ENCODE measurements at places on chromosomes 2 and 18. TPM values are rescaled to one million over a fixed set of nuclear protein-coding genes. Genes with fewer than 3 reads are reported as not detected.

The PHOSPHO2 gene
- 3.6 TPM for total RNA-seq

The NOSTRIN gene
- total RNA-seq: 57.5 TPM

The MYO1B gene
- 286 TPM for total RNA-seq

The SERPINB10 gene
- 0.63 TPM for total RNA-seq

The ELOA2 gene
- total RNA-seq: not detected

The VSNL1 gene
- 6.9 TPM for total RNA-seq

The TRIB2 gene
- 83.6 TPM for total RNA-seq

The MC2R gene
- not detected for total RNA-seq

The FSHR gene
- not detected for total RNA-seq

The PLGLB2 gene
- 0.61 TPM for total RNA-seq

The DRC1 gene
- 12.2 TPM for total RNA-seq

- H3K4me3 ChIP-seq: no peak overlapping the region
- H3K4me1 ChIP-seq: peaks cover 5% of the 10 kb centered on the region
- DNase-seq: no peak
Measured at GRCh38 chr2:236081171-236081570, 87.0 kb downstream of the GBX2 start.

GRCh38 chr18:61748004-61748403 is 144.8 kb downstream of the RNF152 start:
- no peaks in the 10 kb centered on the region for H3K36me3 ChIP-seq
- DNase-seq: peak; percentile 52
- no peak overlapping the region for H3K4me3 ChIP-seq
- H3K4me1 ChIP-seq: peaks cover 6% of the 10 kb centered on the region
- peak overlapping the region; percentile 21 for H3K27ac ChIP-seq

- no peak overlapping the region for H3K4me3 ChIP-seq
- H3K27me3 ChIP-seq: no peaks in the 10 kb centered on the region
- H3K36me3 ChIP-seq: no peaks in the 10 kb centered on the region
Measured at GRCh38 chr2:26838121-26838906, 9.6 kb upstream of the DPYSL5 start.

DNA sequence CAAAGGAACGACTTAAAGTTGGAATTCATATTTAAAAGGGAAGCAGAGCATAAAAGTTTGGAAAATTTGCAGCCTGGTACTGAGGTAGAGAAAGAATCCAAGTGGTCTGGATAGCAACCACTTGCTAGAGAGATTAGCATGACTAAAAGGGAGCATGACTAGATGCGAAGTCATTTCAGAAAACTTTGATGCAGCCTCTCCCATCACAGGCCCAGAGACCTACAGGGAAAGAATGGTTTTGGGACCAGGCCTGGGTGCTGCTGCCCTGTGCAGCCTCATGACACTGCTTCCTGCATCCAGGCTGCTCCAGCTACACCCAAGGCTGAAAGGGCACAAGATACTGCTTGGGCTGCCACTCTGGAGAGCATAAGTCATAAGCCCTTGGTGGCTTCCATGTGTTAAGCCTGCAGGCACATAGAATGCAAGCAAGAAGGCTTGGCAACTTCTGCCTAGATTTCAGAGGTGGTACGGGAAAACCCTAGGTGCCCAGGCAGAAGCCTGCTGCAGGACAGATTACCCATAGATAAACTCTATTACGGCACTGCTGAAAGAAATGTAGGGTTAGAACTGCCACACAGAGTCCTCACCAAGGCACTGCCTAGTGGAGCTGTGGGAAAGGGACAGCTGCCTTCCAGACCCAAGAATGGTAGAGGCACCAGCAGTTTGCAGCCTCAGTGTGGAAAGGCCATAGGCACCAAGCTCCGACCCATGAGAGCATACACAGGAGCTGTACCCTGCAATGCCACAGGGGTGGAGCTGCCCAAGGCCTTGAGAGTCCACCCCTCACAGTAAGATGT is 12.6 kb upstream of the CHN1 start:
- DNase-seq: no peak
- no peak overlapping the region for H3K4me3 ChIP-seq
- no peak overlapping the region for H3K27ac ChIP-seq
- no peaks in the 10 kb centered on the region for H3K36me3 ChIP-seq

DNA sequence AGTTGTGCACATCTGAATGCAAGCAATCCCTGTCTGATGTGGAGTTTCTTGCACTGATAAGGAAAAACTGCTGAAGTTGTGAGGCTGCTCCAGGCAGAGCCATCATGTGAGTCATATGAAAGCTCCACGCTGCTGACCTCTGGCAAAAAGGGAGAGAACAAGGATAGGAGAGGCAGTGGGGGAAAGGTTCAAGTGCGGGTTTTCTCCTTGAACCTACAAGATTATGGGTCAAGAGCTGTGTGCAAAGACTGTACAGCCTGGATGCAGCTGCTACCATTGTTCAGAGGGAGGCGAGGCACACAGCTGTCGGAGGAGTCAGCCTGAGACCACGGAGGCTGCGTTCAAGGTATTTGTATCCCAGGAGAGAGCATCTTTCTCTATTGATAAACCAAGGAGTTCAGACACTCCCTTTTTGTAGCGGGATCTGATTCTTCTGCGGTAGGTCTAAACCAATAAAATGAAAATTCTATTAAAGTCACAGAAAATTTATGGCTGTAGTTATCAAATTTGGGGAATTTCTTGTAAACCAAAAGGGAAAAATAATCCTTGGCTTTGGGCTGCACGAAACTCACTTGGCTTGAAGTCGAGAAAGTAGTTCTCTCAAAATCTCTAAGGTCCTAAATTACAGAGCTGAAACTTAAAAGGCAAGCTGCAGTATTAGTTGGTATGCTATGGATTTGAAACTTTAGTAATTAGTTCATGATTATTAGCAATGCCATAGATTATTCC is at the start of gene CDK15:
Gene CDK15 (plus strand): TSS at position 96 of the 729 bp plus-strand sequence. CDS start 128 bp downstream, at position 224.
- H3K4me3 ChIP-seq: no peak within 1 kb of the TSS
- no peak within 1 kb of the TSS for H3K27ac ChIP-seq
- H3K36me3 ChIP-seq: no peaks in the 10 kb centered on the region
- DNase-seq: peak; percentile 15
- H3K4me1 ChIP-seq: no peaks in the 10 kb centered on the region
- H3K27me3 ChIP-seq: no peaks in the 10 kb centered on the region

GRCh38 chr2:238915596-238915995 is 67.7 kb downstream of the TWIST2 start:
- peaks cover under 1% of the 10 kb centered on the region for H3K4me1 ChIP-seq
- no peaks in the 10 kb centered on the region for H3K36me3 ChIP-seq
- H3K4me3 ChIP-seq: no peak overlapping the region
- no peaks in the 10 kb centered on the region for H3K27me3 ChIP-seq
- H3K27ac ChIP-seq: no peak overlapping the region

DNA sequence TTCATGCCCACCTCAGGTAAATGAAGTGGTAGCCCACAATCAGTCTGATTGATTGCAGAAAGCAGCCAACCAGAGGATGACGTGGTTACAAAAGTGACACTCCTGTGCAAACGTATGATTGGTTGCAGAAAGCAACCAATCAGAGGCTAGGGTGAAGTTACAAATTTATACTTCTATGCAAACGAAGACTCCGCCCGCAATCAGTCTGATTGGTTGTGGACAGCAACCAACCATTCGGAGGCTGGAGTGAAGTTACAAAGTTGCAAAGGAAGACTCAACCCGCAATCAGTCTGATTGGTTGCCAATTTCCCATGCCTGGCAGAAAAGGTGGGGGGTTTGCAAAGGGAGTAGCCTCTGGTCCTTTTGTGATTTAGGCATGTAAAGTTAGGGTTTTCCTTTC is 4.0 kb upstream of the SLC3A1 start:
- DNase-seq: no peak
- no peak overlapping the region for H3K4me3 ChIP-seq
- no peaks in the 10 kb centered on the region for H3K36me3 ChIP-seq
- H3K27me3 ChIP-seq: no peaks in the 10 kb centered on the region
- no peak overlapping the region for H3K27ac ChIP-seq

- peaks cover 22% of the 10 kb centered on the region for H3K4me1 ChIP-seq
- H3K27me3 ChIP-seq: no peaks in the 10 kb centered on the region
- H3K36me3 ChIP-seq: no peaks in the 10 kb centered on the region
- peak overlapping the region; percentile 75 for H3K27ac ChIP-seq
- peak; percentile 92 for DNase-seq
Measured at GRCh38 chr18:58314284-58314683, 270.3 kb downstream of the NEDD4L start.

DNA sequence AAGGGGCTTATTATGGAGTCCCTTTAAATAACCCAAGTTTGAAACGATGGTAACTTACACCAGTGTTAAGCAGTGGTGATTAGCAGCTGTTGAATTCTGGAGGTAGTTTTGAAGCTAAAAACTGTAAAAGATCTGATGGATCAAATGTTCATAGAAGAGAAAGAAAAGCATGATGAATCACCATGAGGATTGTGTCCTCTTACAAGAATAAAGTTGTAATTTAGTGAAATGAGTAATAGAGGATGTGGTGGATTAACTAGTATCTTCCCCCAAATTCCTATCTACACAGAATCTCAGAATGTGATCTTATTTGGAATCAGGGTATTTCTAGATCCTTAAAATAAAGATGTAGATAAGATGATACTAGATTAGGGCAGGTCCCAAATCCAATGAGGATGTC is 1138.2 kb upstream of the TMEFF2 start:
- no peak for DNase-seq
- H3K36me3 ChIP-seq: no peaks in the 10 kb centered on the region
- H3K4me1 ChIP-seq: no peaks in the 10 kb centered on the region
- no peak overlapping the region for H3K27ac ChIP-seq

- no peaks in the 10 kb centered on the region for H3K36me3 ChIP-seq
- H3K27ac ChIP-seq: no peak overlapping the region
- no peak for DNase-seq
- H3K27me3 ChIP-seq: peaks cover 7% of the 10 kb centered on the region
Measured at GRCh38 chr2:379778-380177, 91.9 kb upstream of the ALKAL2 start.

- H3K4me3 ChIP-seq: no peak overlapping the region
- no peaks in the 10 kb centered on the region for H3K27me3 ChIP-seq
- peaks cover 33% of the 10 kb centered on the region for H3K4me1 ChIP-seq
- H3K36me3 ChIP-seq: no peaks in the 10 kb centered on the region
- no peak for DNase-seq
- H3K27ac ChIP-seq: no peak overlapping the region
Measured at GRCh38 chr2:101752716-101753616, 55.5 kb downstream of the MAP4K4 start.

DNA sequence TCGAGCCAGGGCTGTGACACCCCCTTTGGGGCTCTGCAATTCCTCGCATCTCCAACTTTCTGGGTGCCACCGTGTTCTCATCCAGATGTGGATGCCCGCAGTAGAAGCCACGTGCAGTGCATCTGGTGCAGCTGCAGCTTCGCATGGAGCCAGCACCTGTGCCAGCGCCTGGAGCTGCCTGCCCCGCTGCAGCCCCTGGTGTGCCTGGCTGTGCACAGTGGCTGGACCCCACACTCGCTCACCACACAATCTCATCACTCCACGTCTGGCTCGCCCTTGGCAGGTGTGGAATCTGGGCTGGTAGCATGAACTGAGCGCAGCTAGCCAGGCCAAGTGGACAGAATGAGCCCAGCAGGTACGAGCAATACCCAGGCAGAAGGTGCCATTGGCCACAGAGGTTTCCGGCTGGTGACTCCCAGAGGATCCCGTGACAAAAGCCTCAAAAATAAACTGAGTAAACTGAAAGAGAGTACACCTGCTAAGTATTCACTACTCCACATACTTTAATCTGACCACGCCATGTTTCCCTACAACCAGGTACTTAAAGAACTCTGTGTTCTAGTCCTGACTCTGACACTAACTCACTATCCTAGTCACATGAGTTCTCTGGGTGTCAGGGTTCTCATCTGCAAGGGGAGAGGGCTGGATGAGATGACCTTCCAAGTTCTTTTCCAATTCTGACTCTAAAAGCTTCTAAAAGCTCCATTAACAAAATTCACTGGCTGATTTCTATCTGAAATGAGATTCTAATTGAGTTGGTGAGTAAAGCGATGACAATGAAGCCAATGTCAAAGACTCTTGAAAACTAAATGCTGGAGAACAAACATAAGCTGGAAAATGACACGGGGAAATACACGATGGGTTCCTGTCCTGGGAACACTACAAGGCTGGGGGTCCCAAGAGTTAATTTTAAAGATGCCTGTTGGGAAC is 37.1 kb downstream of the RNF152 start:
- H3K36me3 ChIP-seq: no peaks in the 10 kb centered on the region
- no peak overlapping the region for H3K4me3 ChIP-seq
- no peak overlapping the region for H3K27ac ChIP-seq
- no peaks in the 10 kb centered on the region for H3K27me3 ChIP-seq
- peaks cover 15% of the 10 kb centered on the region for H3K4me1 ChIP-seq
- DNase-seq: no peak

- no peaks in the 10 kb centered on the region for H3K36me3 ChIP-seq
- DNase-seq: no peak
- no peak overlapping the region for H3K4me3 ChIP-seq
- H3K27me3 ChIP-seq: no peaks in the 10 kb centered on the region
Measured at GRCh38 chr18:75128911-75129716, 79.8 kb downstream of the PTGR3 start.

DNA sequence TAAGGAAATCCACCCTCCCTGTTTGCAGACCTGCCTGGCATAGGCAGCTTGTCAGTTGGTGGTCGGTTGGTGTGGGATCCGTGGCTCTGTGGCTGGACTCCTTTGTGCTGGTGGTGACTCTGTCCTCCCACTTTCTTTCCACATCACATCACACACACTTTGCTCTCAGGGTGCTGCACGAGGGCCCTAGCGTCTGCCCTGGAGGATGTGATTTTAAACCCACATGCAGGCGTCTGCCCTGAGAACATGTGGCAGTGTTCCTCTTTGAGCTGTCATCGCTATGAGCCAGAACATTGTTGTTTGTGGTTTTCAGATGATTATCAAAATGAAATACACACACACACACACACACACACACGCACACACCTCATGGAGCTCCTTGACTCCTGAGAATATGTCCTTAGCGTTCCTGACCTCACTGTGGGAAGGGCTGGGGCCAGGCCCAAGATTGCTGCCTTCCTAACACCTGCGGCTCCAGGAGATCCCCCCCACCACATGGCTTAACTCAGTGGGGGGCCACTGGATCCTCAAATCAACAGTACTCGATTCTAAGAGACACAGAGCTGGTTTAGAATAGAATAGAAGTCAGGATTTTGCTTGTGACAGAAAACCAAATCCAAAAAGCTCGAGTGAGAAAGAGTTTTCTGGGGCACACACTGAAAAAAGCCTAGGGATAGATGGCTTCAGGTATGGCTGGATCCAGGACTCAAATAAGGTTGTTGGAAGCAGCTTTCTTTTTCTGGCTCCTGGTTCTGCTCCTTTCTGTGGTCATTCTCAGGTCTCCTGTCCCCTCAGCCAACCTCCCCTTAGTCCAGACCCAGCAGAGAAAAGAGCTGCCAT is 54.8 kb downstream of the RTP5 start:
- no peaks in the 10 kb centered on the region for H3K4me1 ChIP-seq
- H3K36me3 ChIP-seq: no peaks in the 10 kb centered on the region
- H3K27ac ChIP-seq: no peak overlapping the region
- no peak for DNase-seq
- H3K27me3 ChIP-seq: no peaks in the 10 kb centered on the region

DNA sequence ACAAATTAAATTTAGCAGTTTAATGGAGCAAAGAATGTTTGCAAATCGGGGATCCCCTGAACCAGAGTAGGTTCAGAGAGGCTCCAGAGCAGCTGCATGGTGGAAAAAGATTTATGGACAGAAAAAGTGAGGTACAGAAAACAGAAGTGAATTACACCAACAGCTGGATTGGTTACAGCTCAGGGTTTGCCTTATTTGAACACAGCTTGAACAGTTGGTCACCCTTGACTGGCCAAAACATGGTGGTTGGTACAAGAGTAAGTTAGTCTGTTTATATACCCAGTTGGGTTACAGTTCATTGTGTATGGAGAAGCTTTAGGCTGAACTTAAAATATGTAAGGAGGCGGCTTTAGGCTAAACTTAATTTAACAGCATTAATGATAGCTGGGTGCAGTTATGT is 5.4 kb upstream of the CDCA7 start:
- H3K4me3 ChIP-seq: no peak overlapping the region
- H3K4me1 ChIP-seq: peaks cover 9% of the 10 kb centered on the region
- H3K27me3 ChIP-seq: no peaks in the 10 kb centered on the region
- no peak for DNase-seq

GRCh38 chr2:17413036-17413435 is 105.2 kb downstream of the RAD51AP2 start:
- H3K4me3 ChIP-seq: no peak overlapping the region
- H3K4me1 ChIP-seq: no peaks in the 10 kb centered on the region
- H3K27me3 ChIP-seq: no peaks in the 10 kb centered on the region
